ENCODE measurements at places on chromosomes 5 and 9.

- DNase-seq = no peak
These were observed 31.0 kb downstream of the MEIKIN start for GRCh38 chr5:131914472-131914871.

- no peak for DNase-seq
These were observed 70.8 kb upstream of the RPS23 start for GRCh38 chr5:82348784-82349425.

GRCh38 chr5:74319076-74319475 is 321.5 kb downstream of the ENC1 start:
- no peak for DNase-seq

GRCh38 chr5:96781031-96781971 is 26.4 kb downstream of the ERAP1 start:
- no peak for DNase-seq

DNA sequence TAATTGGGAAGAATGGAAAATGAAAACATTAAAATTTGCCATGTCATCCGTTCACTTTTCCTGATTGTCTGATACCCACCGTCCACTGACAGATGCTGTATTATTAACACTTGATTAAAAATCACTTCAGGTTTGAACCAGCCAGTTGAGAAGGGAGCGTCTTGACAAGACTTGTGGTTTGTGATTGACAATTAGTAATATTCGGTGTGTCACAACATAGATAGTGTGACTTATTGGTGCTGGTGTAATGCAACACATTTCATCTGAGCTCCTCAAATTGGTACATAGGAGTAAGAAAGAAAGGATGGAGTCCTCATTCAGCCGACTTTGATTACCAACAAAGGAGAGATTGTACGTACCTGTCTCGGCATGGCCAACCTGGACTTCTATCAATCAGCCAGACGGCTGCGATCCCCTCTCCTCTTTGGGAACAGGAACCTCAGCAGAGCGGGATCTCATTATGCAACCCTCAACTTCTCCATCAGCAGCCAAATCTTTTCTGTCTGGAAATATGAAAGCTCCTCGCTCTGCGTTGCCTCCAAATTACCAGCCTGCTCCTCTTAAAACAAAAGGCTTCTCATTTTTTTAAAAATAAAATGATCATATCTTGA is 211.7 kb upstream of the MVB12B start:
- no peak for DNase-seq

All from CD4-positive, alpha-beta T cell (primary cell).